SK-N-DZ (cell line): ENCODE measurements at places on chromosomes 16 and 17.

DNA sequence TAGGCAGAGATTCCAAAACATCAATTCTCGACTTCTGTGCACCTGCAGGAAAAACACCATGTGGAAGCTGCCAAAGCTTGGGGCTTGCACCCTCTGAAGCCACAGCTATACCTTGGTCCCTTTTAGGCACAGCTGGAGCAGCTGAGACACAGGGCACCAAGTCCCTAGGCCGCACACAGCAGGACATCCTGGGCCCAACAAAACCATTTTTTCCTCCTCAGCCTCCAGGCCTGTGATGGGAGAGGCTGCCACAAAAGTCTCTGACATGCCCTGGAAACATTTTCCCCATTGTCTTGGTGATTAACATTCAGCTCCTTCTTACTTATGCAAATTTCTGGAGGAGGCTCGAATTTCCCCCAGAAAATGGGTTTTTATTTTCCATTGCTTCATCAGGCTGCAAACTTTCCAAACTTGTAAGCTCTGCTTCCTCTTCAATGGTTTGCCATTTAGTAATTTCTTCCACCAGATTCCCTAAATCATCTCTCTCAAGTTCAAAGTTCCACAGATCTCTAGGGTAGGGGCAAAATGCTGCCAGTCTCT lies 24.3 kb upstream of the COL1A1 start:
- no peak for DNase-seq

DNA sequence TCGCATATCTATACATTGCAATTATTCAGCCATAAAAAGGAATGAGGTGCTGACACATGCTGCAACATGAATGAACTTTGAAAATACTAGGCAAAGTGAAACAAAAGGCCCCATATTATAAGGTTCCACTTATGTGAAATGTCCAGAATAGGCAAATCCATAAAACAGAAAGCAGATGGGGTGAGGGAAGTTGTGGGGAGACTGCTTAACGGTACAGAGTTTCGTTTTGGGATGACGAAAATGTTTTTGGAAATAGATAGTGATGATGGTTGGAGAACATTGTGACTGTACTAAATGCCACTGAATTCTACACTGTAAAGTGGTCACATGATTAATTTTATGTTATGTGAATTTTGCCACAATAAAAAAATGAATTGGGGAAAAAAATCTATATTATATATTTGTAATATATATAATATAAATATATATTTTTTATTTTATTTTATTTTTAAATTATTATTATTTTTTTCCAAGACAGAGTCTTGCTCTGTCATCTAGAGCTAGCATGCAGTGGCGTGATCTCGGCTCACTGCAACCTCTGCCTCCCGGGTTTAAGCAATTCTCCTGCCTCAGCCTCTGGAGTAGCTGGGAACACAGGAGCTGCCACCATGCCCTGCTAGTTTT lies 4.2 kb upstream of the GNA13 start:
- no peak for DNase-seq

DNA sequence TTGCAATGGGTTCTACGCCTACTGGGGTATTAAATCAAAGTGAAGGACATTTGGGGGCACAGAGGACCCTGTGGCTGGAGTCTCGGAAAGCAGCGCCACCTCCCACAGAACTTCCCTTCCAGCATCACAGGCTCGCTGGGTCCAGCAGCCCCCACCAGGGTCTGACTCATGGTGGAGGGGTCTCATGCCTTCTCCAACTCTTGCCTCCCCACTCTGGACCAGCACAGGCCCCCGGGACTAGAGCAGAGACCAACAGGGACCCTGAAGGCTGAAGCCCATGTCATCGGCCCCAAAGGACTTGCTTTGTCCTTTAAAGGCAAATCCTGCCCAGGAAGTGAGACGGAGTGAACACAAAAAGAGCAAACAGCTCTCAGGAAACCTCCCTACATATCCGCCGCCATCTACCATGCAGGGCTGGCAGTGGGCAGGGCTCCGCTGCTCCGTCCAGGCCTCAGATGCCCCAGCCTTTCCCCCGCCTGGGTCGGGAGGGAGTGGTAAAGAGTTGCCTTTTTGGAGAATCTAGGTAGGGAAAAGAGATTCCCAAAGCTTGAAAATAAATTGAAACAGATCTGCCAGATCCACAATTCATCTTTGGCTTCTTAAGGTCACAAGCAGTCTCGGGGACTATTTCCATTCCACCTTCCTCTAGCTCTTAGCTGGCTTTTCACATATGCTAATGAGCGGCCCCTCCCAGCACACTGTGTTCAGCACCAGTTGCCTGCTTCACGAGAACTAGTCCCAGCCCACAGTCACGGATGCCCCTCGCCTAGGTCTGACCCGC lies 2.1 kb upstream of the GPRC5C start:
- DNase-seq = no peak

DNA sequence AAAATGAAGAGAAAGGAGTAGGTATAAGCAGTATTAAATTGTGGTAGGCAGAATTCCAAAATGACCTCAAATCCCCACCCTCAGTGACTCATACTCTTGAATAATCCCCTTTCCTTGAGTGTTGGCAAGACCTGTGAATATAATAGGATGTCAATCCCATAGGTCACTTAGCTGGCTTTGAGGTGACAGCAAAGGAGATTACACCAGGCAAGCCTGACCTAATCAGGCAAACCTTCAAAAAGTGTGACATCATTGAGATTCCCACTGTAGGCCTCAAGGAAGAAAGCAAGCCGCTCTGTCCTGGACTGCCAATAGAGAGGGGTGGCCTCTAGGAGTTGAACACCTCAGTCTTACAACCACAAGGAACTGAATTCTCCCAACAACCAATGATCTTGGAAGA lies 535.2 kb downstream of the RBFOX1 start:
- no peak for DNase-seq

DNA sequence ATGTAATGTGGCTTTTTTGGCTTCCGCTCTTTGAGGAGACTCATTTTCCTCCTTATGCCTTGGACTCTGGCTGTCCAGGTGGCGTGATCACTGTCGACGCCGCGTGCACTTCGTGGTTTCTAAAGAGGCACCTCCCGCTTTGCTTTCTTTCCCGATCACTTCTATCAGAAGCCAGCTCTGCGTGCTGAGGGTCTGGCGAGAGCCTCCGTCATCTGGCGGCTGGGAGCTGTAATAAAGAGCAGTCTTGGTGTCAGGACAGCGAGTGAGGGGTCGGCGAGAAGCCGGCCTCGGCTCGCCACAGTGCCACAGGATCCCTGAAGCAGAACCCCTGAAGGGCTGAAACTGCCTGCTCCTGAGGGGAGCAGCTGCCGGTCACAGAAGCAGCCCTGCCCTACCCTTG lies 7.4 kb downstream of the ZNF750 start:
- no peak for DNase-seq

GRCh38 chr16:67915831-67916723 lies 15.6 kb downstream of the CTRL start:
- no peak for DNase-seq

GRCh38 chr16:21644674-21645073 lies 7.7 kb downstream of the IGSF6 start:
- no peak for DNase-seq

DNA sequence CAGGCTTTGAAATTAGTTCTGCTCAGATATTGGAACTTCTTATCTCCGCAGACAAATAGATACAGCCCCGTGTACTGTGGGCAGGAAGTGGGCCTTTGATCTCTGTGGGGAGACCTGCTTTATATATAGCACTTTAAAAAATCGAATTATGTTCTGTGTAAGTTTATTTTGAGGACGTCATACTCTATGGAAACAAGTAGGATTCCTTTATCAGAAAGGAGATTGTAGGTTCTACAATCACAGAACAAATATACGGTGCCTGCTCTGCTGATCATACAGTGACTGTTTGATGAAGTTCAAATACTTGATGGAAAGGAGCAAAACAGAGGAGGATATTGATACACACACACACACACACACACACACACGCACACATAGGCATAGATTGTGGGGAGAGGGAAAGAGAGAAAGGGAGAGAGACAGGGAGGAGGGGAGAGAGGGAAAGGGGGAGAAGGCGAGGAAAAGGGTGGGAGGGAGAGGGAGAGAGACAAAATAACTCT lies 14.7 kb upstream of the TMEM220 start:
- no peak for DNase-seq

DNA sequence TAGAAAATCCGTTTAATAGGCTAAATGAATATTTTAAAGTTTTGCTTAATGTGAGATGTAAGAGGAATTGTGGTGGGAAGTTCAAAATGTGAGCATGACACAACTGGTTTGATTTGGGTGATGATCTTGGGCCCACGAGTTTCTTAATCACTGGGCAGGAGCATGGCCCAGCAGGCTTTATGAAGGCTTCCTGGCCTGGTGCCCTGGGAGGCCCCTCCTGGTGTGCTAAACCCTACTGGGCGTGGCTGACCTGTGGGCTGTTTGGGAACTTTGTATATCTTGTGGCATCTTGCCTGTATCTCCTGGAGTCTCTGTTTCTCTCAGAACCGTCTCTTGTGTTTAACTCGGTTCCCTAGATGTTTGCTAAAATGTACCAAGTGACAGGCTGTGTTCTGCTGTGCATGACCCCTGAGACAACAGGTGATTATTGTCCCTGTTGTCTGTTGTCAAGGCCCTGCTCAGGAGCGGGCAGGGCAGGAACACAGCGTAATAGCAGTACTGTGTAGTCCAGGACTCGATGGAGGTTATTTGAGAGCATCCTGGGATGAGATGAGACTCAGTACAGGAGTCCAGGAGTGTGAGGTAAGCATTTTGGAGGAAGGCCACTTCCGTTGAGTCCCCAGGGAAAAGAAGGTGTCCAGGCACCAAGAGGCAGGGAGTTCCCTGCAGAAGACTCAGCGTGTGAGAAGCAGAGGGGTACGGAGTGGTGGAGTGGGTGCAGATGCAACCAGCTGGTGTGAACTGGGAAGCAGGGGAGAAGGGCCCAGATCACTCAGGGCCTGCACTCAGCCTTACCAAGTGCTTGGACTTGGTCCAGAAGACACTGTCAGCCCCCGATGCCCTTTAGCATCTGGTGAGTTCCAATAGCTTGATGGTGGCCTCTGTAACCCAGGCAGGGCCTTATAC lies 48.5 kb downstream of the B9D1 start:
- no peak for DNase-seq

DNA sequence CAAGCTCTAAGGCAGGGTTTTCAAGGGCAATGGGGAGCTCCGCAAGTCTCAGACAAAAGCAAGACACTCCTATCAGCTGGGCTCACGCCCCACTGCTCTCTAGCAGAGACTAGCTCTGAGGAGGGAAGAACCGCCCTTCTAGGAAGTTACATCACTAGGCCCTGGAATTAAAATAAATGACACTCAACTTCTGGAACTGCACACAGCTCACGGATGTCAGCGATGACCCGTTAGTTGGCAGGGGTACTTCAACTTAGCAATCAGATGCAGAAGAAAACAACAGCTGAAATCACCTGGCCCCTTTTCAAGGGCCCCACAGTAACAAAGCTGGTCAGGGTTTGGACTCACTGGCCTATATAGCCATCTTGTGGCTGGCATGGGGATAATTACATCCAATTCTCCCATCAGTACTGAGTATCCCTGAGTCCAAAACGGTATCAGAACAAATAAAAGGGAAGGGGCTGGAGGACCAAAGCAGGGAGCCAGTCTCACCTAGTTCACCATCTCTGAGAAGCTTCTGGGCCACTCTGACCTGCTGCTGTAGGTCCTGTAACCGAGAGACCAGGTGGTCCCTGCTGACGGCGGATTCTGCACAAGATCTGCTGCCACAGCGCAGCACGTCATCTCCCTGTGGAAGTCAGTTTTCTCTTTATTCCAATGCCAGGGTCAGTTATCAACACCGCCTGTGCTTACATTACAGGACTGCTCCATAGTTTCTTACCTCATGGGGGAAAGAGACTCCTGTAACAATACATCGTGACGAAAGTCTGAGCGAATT lies 22.2 kb downstream of the SERPINF1 start:
- DNase-seq = no peak

DNA sequence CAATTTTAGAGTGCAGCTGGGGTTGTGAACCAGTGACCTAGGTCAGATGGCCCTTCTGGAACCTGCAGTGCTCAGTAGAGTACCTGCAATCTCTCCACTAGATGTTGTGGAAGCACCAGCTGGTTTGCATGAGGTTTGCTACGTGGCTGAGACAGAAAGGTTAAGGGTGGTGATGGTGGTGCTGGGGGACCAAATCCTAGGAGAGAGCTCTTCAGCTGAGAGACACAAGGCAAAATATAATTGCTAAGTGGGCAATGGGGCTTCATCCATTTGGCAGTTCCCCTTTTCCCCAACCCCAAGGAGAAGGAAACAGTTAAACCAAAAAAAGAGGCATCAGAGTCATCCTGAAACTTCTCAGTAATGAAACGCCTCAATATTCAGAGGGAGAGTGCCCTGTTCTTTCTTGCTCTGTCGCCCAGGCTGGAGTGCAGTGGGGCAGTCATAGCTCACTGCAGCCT lies 13.9 kb downstream of the ITPRIPL2 start:
- no peak for DNase-seq

- no peak for DNase-seq
Measured at GRCh38 chr16:82137822-82138167, 32.2 kb downstream of the MPHOSPH6 start.

GRCh38 chr17:42407289-42407836 lies 15.7 kb downstream of the CAVIN1 start:
- DNase-seq = peak; percentile 57

DNA sequence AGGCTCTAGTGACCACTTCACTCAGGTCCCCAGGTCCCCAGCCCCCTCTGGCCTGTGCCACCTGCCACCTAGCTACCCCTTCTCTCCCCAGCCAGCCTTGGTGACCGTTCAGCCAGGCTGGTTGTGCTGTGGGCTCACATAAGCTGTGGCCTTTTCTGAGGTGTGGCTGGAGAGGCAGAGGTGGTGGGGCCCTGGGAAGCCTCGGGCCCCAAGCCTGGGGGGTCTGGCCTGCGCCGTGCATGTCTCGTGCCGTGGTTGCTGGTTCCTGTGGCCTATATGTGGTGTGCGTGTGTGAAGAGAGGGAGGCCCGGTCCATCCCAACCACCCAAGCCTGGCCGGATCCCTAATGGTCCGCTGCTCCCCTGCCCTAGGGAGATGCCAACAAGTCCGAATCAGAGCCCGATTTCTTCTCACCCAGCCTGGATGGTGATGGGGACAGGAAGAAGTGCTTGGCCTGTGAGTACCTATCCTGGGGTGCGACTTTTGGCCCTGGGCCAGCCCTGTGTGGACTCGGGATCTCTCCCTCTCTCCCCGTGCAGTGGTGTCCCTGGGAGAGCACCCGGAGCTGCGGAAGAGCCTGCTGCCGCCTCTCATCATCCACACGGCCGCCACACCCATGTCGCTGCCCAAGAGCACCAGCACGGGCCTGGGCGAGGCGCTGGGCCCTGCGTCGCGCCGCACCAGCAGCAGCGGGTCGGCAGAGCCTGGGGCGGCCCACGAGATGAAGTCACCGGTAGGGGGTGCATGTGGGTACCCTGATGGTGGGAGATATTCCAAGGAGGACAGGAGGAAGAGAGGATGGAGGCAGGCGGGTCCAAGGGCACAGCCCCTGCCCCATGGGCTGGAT lies 35.9 kb downstream of the CACNA1G start:
- no peak for DNase-seq

DNA sequence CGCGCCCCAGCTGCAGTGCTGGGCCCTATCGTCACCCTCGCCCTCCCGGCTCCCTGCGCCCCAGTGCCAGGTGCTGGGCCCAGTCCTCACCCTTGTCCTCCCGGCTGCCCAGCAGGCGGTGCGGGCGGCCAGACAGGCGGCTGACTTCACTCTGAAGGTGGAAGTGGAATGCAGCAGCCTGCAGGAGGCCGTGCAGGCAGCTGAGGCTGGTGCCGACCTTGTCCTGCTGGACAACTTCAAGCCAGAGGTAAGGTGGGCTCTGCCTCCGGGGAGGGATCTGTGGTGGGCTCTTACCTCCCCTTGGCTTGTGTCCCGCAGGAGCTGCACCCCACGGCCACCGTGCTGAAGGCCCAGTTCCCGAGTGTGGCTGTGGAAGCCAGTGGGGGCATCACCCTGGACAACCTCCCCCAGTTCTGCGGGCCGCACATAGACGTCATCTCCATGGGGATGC lies 17.9 kb downstream of the QPRT start:
- DNase-seq = no peak
